Activated T-cell treated with anti-CD3 and anti-CD28 coated beads, Interleukin-2, amount 50 U/mL, for 72 hours (primary cell): ENCODE measurements at places on chromosomes 5 and 9.
A peak's percentile ranks its signal among the peaks of the same experiment; 100 is the strongest.

- no peak for DNase-seq
These were observed 29.8 kb downstream of the HMGCR start for GRCh38 chr5:75366787-75367186.

DNA sequence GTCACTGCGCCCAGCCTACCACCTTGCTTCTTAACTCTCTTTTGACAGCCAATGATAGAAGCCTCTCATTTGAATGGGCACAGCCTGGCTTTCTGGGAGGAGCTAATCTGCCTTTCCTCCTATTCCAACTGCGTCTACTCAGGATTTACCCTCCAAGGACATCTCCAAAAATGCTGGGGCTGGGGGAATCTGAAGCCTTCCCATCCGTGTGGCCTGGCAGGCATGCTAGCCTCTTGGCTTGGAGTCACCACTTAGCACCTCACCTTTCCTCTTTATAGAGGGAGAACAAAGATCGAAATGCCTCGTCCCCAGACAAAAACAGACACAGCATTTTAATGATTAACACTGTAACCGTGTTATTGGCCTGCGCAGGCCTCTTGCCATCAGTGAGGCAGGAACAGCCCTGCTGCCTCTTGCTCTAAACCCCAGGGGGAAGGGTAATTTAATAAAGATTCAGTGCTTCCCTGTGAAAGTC, 108.2 kb upstream of the KLF4 start:
- DNase-seq = no peak

DNA sequence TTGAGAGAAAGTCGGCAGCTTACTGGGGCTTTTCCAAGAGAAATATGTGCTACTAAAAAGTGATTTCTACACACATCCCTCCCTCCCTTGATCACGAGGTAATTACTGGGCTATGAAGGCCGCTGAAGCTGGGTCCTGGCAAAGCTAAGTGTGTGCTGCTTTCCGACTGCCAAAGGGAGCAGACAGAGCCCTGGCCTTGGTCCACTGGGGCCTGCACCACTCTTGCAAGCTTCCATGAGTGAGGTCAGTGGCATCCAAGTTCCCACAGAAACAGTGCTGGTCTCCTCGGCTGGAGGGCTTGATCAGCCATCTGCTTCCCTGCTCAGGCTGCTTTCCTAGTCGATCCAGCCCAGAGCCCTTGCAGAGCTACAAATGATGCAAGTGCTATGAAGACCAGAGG, 154.8 kb upstream of the LHFPL2 start:
- no peak for DNase-seq

- no peak for DNase-seq
These were observed 571.9 kb upstream of the BRINP1 start for GRCh38 chr9:119941091-119941490.

- no peak for DNase-seq
These were observed 51.6 kb upstream of the CNTLN start for GRCh38 chr9:17083258-17083657.

GRCh38 chr5:111984044-111984443, 227.1 kb upstream of the NREP start:
- DNase-seq = no peak

- peak; percentile 39 for DNase-seq
These were observed 100.5 kb downstream of the PALM2AKAP2 start for GRCh38 chr9:109880276-109881169.

DNA sequence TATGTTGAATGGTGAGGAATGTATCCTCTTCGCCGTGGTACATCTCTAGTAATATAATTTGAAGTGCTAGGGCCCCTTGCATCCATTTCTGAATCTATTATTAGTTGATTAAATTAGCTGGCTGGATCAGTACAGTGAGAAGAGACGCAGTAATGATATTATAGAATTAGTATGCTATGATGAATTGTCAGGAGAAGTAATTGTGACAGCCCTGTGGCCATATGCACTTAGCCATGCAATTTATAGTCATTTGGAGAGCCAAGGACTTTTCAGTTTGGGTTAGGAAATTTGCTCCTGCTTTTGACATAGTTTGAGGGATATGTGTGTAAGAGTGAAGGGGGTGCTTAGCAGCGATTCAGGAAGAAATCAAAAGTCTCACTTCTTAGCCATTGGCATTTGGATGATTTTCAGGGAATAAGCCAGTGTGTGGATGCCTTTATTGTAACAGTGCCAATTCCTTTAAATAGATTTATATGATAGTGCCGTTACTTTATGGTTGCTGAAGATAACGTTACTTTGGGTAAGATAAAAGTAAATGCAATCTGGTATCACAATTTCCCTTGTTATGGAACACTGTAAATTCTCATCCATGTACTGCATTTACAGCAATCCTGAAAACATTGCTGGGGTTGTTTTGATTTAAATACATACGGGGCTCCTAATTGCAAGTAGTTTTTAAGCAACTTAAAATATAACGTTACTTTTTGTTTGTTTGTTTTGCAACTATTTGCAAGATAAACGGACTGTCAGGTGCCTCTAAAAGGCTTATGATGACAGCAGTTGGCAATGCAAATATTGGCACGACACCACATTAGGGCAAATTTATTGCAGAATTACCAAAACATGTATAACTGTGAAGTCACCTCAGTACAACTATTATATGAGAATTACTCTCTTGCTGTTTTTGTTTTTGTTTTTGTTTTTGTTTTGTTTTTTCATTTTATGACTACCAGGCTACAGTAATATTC, 875.4 kb upstream of the WWC1 start:
- DNase-seq = no peak

DNA sequence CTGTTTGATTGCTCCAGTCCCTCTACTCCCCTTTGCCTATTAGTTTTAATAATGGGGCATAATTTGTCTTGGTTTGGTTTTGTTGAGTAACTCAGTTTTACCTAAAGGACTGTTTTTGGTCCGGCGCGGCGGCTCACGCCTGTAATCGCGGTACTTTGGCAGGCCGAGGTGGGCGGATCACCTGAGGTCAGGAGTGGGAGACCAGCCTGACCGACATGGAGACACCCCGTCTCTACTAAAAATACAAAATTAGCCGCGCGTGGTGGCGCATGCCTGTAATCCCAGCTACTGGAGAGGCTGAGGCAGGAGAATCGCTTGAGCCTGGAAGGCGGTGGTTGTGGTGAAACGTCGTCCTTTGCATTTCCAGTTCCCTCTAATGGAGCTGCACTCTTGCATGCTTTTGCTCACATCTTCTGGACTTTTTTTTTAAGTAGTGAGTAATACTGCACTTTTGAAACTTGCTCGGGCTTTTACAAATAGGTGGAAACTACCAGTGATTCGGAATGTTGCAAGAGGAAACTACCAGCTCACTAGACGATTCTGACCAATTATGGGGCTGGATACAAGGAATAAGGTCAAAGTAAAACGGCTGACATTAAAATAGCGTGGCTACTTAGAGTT, 721 bp upstream of the MAML1 start:
- DNase-seq = peak; percentile 28

DNA sequence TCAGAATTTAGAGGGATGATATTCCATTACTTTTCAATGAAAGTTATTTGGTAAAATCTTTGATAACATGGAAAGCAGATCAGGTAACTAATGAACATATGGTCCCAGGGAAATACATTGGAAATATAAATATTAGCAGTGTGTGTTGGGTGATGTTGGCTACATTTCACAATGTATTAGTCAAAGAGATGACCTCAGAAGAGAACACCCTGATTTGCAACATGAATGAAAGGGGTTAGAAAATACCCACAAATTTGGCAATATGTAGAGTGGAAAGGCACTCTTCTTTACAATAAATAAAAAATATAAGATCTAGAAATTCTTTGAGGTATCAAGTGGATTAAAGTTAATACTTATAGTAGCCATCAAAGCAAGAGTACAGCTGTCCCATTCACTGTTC, 606.7 kb downstream of the PSAT1 start:
- DNase-seq = no peak

GRCh38 chr5:23963449-23963848, 456.0 kb downstream of the PRDM9 start:
- no peak for DNase-seq

DNA sequence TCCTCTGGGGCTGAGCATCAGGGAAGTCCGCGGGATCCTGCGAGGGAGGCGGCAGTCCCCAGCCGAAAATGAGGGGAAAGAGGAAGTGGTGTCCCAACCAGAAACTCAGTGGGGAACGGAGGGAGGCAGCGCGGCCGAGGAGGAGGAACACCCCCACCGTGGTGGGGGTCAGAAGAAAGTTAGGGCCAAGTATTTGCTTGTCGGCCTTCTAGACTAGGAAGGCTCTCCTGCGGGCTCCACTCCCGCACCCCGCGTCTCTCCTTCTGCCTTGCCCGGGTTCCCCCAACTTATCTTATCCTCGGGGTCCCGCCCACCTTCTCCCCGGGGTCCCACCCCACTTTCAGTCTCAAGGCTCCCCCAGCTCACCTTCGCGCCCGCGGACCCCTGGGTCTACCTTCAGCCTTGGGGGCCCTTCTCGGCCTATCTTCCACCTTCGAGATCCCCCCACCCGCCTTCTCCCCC, 557 bp upstream of the PHF2 start:
- peak; percentile 60 for DNase-seq

GRCh38 chr9:5513966-5514616, 3.8 kb downstream of the PDCD1LG2 start:
- no peak for DNase-seq
